ENCODE measurements at places on chromosomes 6 and 20.
A peak's percentile ranks its signal among the peaks of the same experiment; 100 is the strongest.

DNA sequence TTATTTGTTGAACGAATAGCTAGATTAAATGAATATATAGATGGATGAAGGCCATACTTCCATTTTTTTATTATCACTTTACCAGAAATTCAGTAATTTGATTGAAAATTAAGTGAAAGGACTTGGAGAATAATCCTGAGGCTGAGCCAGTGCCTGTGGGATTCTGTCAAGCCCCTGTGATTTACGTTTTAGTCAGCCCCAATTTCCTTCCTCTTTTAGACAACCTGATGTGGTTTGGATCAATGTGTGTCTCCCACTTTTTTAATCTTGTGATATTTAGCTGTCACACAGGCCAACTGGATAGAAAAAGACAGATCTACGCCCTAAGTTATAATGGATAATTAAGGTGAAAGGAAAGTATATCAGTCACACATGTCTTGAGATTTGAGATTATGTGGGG is 188.8 kb downstream of the EDN1 start:
- no peak for DNase-seq

- DNase-seq = no peak
Measured at GRCh38 chr20:23643659-23644058, 5.9 kb upstream of the CST3 start.

DNA sequence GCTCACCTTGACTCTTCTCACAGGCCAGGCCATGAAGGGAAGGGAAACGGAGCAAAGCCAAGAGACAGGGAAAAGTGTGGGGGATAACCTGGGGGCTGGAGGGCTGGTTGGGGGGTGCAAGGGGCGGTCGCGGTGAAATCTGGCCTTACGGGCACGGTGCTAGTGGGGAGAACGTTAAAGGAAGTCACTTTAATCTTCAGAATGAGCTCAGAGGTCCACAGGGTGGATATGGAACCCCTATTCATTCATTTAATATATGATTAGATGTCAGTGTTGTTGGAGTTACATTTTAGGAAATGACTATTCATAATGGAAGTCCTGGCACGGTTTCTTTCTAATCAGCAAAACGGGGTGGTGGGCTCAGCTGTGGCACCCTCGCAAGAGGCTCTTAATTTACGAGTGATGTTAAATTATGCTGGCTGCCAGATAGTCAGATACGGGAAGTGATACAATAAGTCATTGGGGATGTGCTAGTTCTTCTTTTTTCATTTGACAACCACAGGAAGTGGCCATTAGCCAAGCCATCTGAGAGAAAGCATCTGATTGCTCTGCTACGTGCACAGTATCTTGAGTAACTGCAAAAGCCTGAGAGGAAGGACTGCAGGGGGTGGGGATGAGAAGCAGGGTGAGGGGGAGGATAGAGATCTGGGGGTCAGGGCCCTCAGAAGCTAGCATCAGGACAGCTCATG is 253.0 kb downstream of the QKI start:
- DNase-seq = peak; percentile 14

GRCh38 chr6:157569543-157569942 is 188.6 kb downstream of the ZDHHC14 start:
- no peak for DNase-seq

All from LHCN-M2 (cell line).